Glomerular endothelial cell (primary cell): ENCODE measurements at places on chromosomes 16 and 17.

GRCh38 chr16:10641953-10642949 lies 52.5 kb downstream of the TEKT5 start:
- DNase-seq = no peak

GRCh38 chr16:68367030-68367429 lies 56.2 kb downstream of the PRMT7 start:
- DNase-seq = no peak

GRCh38 chr17:17170346-17170985 lies 35.7 kb downstream of the PLD6 start:
- DNase-seq = no peak

DNA sequence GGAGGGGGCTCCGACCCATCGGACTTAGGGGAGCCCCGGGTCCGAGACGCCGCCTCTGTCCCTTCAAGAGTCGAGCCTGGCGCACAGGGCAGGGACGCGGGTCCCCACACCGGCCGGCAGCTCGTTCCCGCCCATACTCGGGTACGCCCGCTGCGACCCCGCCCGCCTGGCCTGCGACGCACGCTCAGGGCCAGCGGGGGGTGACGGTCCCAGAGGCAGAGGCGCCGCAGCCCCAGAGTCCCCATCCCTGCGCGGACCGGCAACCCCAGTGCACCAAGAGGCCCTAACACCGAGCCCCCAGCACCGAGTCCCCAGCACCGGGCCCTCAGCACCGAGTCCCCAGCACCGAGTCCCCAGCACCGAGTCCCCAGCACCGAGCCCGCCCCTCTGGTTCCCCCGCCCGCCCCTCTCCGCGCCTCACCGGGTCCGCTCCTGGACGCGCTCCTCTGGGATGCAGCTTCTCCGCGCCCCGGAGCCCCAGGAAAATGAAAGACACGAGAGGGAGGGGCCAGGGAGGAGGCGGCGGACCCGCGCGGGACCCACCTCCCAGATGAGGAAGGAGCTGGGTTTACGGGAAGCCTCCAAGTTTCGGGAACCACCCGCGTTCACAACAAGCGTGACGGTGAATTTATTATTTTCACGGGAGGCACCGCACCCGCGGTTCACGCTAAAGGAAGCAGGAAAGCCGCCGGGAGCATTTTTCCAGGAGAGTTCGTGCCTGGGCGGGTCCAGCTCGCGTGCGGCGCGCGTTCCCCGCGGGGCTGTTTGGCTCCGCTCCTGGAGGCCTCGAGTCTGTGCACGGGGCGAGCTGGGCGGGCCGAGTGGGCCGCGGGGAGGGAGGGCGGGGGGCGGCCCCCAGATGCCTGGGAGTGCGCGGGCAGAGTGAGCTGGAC lies at the start of gene SECTM1:
TSS of gene SECTM1 (minus strand) at position 488 of the 893 bp plus-strand sequence. CDS start 6,526 bp downstream, outside the sequence.
- no peak for DNase-seq

- DNase-seq = no peak
Observed at GRCh38 chr16:28863929-28864793, 518 bp downstream of the SH2B1 start.

DNA sequence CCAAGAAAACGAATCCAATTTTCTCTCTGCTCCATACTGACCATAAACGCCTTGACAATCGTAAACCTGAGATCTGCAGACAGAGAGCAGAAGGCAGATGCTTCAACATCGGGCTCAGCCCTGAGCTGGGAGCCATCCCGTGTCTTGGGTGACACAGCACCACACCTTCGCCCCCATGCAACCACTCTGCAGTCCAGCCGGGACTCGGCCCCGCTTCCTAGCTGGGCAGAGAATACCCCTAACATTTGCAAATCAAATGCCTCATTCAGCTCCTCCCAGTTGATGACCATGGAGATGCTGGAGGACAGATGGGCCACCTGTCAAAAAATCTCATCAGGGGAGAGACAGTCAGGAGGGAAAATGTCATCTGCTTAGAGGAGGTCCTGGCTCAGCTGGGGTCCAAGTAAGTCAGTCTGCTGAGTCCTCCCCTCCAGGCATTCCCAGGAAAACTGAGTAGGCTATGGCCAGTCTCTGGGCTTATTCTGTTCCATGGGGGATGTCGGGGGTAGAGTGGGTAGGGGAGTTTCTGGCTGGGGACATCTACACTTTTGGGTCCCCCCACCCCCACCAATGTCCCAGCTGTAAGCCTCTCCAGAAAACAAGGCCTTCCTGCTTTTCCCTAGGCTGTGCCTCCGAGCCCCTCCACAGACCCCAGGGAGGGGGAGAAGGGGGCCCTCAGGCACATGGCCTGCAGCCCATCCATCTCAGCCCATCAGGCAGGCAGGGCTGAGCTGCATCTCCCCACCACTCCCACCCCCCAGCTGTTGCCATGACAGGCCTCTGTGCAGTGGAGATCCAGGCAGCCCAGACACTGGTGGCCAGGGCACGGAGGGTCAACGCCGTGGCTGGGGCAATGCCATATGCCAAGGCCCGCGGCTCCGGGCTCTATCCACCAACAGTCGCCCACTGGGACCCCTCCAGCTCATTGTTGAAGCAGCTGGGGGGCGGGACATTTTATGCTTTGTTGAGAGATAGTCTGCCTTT lies 158.6 kb downstream of the AXIN2 start:
- no peak for DNase-seq

GRCh38 chr17:50062293-50063243 lies 6.7 kb downstream of the ITGA3 start:
- DNase-seq = no peak

DNA sequence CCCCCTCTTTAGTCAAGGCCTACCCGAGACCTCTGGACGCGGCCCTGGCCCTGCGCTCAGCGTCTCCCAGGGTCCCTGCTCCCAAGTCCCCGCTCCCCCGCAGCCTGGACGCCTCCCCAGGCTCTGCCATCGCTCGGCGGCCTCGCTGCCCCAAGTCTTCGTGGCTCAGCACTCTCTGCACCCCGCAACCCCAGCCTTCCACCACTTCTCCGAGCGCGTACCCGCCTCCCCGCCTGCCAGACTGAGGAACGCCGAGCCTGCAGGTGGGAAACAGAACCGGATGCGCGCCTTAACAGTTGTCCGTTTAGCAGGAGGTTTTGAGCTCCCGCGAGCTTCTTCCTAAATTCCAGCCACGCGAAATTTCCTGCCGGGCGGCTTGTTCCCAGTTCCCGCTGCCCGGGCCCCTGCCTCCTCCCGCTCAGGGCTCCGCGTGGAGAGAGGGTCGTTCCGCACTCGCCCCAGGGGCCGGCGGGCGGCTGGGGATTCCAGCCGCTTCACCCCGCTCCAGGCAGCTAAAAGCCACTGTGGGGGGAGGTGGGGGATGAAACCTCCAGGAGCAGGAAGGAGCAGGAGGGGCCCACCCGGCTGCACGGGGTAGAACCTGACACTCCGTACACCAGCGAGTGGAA lies 87.7 kb downstream of the KCNJ12 start:
- no peak for DNase-seq

GRCh38 chr16:69365901-69366300 lies 14.3 kb upstream of the TMED6 start:
- DNase-seq = no peak

DNA sequence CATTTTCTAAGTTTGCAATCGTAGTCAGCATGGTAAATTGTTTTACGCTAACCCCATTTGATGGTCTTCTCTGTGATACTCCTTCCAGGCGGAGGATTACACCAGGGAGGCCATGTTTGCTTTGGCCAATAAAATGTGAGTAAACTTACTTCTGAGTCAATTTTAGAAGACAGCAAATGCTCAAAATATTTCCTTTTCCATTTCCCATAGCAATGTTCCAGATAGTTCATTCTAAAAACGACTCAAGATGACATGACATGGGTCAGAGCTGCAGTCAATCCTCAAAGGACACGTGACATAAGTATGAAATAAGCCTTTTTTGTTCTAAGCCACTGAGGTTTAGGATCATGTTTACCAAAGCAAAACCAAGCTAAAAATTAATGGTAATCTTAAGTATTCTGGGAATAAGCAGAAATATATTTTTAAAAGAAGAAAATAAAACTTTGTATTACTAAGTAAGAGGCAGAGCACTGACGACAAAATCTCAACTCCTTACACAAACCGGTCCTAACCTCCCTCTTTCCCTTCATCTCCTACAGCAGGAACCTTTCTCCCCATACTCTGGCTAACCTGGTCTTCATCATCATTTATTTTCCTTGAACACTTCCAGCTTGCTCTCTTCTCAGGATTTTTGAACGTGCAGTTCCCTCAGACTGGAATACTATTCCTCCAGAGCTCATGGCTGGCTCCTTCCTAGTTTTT lies 266.2 kb downstream of the CEP112 start:
- no peak for DNase-seq

DNA sequence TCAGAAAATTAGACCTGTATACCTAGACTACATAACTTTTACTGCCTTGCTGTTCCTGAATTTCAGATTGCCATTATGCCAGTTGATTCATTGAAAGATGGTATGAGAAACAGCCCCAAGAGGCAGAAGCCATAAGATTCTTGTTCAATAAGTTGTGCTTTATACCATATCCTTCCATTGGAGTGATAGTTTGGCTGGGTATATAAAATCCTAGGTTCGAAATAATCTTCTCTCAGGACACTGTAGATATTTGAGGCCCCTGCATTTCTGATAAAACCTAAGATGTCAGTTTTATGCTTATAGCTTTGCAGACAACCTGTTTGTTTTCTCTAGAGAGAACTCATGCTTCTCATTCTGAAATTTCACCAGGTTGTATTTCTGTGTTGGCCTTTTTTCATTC lies 9.6 kb upstream of the SDK2 start:
- DNase-seq = no peak

DNA sequence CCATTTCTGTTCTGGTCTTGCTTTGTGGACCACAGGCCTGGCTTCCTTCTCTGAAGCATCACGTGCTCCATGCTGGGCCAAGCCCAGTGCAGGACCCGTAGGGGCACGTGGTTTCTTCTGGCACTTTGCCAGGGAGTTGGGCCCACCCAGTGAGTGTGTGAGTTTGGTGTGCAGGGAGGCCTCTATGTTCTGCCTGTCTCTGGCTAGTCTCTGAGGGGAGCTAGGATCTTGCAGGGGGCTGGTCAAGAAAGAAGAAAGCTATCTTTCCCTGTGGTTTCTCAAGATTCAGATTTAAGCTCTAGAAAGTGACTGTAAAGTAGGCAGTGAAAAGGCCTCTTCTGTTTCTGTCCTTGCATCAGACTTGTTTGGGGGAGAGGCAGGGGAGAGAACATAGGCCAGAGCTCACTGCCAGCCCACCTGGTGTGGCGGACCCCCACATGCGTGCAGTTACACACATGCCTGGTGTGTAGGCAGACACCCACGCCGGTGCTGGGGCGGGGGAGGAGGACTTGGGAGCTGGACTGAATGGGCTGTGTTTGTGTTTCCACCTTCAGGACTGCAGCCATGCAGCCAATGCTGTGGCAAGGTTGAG lies 11.8 kb downstream of the LASP1 start:
- no peak for DNase-seq

GRCh38 chr17:39084558-39084957 lies 66.9 kb downstream of the PLXDC1 start:
- DNase-seq = no peak

DNA sequence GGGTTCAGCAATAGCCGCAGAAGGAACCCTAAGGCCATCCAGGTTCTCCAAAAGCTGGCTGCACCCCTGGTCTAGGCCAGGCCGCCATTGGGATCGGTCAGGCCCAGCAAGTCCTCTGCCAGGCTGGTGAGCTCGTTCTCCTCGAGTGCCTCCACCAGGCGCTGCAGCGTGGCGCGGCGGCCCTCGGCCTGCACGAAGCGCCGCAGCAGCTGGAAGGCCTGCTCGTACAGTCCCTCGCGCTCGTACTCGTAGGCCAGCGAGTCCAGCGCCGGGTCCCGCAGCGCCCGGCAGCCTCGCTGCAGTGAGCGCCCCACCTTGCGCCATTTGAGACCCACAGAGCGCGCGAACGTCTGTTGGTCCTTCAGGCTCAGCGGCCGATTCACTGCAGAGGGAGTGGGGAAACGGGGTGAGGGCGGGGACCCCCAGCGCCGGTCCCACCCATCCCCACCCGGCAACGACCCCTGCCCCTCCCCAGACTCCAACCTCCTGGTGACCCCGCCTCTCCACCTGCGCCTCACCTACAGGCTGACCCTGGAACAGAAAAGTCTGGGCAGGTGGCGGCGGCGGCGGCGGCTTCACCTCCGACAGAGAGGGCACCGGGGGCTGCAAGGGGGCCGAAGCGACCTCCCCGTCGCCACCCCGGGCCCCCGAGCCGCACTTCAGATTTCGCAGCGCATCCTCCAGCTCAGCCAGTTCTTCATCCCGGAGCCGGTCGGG lies 3.9 kb upstream of the B3GNT9 start:
- no peak for DNase-seq

DNA sequence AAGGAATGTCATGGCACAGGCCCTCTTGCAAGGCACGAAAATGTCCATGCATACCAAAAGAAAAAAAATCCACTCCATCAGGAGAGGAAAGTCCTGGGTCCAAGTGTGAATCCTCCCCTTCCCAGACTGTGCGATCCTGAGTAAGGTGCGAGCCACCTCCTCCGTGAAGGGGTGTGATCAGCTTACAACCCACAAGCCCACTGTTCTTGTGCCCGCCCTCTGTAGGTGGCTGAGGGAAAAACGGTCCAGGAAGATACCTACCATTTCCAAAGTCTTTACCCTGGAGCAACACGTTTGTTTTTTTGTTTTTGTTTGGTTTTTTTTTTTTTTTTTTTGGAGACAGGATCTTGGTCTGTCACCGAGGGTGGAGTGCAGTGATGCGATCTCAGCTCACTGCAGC lies 116.5 kb downstream of the ZNF423 start:
- DNase-seq = no peak

GRCh38 chr17:41251261-41251660 lies 1.8 kb downstream of the KRTAP9-4 start:
- no peak for DNase-seq

GRCh38 chr16:88763502-88764053 lies 21.4 kb downstream of the PIEZO1 start:
- DNase-seq = no peak

GRCh38 chr16:85759136-85759535 lies 8.2 kb upstream of the C16orf74 start:
- DNase-seq = no peak

DNA sequence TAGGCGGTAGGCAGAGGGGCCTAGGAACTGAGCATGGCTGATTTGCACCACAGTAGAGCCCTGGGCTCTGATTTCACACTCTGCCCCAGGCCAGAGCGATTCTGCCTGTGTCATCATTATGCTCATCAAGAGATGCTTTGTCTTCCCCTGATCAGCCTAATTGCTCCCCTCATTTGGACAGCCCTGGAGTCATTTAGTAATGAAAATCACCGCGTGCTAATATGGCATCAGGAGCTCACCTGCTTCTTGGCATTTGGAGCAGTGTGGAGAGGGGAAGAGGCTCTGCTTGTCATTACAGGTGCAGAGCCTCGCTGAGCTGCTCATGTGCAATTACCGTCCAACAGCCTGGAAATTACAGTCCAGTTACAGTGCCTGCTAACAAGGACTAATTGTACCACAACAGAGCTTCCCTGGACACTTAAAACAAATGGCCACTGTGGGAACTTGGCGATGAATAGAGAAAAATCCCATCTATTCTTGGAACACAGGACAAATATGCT lies 157.1 kb upstream of the WSCD1 start:
- DNase-seq = no peak

GRCh38 chr17:76050538-76051467 lies 21.5 kb downstream of the SRP68 start:
- DNase-seq = no peak

DNA sequence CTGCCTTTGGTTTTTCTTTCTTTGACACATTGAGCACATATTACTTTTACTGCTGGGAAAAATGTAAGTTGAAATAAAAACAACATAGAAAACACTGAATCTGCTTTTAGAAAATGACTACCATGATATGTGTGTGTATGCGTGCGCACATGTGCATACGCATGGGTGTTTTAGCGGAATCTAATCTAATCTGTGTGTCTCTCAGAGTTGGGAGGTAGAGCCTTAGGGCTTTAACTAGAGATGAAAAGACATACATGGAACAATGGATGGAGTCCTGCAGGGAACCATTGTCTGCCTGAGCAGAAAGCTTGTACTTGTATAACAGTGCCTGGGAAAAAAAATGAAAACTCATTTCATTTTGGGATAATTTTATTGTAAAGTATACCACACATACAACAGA lies 12.4 kb downstream of the SLFN5 start:
- DNase-seq = no peak
